Sigmoid colon (tissue), 7 donors: ENCODE measurements at places on chromosomes 7 and 10. TPM values are rescaled to one million over a fixed set of nuclear protein-coding genes. Genes with fewer than 3 reads are reported as not detected.

CNPY1 gene
- not detected for total RNA-seq

BMS1 gene
- total RNA-seq, result 12.2 TPM

ANKRD61 gene
- total RNA-seq, result not detected

AKR1B15 gene
- not detected for total RNA-seq

PRF1 gene
- 1.4 TPM for total RNA-seq

COBL gene
- total RNA-seq, result 10.0 TPM

- DNase-seq, result peak; percentile 90
These were observed 174.4 kb upstream of the LYZL2 start for GRCh38 chr10:30803892-30804322.

DNA sequence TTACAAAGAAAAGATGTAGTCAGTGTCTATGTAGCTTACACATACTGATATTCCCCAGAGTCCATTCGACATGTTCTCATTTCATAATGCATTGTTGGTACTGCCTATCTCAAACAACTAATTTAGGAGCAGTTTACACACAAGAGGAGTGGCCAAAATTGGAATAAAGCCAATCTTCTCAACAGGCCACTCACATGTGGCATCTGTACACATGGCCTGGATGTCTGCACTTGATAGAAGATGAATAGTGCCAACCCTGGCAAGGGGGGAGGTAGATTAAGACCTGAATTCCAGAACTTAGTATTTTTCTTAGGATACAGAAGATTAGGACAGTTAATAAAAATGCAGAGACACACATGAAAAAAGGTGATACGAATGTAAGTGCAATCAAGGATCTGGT is 125.3 kb upstream of the STARD3NL start:
- DNase-seq, result no peak

DNA sequence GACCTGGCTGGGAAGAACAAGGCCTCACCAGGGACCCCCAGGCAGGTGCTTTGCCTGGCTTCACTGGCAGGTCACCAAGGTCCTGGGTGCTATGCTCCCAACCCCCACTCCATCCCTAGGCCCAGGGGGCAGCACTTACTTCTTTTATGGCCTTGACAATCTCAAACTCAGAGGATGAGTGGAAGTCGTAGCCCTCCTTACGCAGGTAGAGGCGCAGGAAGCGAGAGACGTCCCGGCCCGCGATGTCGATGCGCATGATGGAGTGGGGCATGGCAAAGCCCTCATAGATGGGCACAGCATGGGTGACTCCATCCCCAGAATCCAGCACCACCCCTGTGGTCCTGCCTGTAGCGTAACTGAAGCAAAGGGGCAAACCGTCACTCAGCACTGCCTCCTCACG is 18.5 kb downstream of the ACTR1A start:
- no peak for DNase-seq

GRCh38 chr10:49484486-49485235 is 54.3 kb downstream of the ERCC6 start:
- DNase-seq, result no peak

DNA sequence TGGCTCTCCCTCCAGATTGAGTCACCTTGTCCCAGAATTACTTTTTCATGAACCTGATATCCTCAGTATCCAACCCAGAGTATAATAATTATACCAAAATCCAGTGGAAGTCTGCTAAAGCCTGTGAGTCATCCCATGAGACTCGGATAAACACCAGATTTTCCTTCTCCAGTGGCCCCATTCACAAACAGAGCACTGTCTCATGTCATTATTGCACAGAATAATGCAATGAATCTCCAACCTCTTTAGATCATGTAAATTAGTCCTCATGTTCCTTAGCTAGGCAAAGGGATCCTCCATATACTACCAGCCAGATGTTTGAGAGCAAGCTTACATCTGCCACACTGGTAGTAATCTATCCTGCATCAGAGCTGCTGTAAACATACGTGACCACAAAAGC is 89.0 kb downstream of the AMPH start:
- no peak for DNase-seq

GRCh38 chr7:110891197-110891596 is 199.7 kb upstream of the LRRN3 start:
- DNase-seq, result no peak

DNA sequence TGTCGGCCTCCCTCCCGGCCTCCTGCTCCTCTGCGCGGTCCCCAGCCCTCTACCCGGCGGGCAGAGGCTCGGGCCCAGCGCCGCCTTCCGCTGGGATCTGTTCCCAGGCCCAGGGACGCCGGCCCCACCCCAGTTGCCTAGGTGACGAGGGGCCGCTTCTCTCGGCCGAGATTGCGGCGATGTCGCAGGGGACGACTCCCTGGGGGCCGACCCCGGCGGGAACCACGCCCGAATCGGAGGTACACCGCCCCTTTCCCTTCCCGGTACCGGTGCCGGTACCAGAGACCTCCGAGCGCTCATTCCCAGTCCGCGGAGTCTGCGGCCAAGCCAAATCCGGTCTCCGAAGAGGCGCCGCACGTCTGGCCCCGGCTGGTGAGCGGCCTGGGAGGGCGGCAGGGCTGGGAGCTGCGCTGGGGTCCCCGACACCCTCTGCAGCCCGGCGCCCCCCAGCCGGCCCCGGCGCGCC is at the start of gene CABCOCO1:
Gene CABCOCO1, plus strand, starts transcription at position 136 of the 466 bp plus-strand sequence. Its CDS starts 44 bp downstream, at position 180.
- peak; percentile 83 for DNase-seq

DNA sequence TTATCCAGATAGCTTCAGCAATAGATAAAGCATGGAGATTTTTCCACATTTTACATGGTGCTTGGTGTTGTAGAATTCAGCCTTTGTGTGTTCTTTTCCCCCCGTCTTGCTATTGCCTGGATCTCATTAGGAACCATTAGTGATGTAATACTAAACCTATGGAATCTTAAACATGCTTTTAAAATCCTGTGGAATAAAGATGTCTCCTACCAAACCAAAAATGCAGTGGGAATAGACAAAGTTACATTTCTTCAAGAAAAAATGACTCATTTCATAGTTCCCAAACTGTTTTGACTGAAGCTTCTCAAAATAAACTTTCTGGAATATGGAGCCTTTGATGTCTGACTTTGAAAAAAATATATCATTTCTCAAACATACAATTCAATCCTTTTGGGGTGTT is 44.0 kb downstream of the CALD1 start:
- no peak for DNase-seq

DNA sequence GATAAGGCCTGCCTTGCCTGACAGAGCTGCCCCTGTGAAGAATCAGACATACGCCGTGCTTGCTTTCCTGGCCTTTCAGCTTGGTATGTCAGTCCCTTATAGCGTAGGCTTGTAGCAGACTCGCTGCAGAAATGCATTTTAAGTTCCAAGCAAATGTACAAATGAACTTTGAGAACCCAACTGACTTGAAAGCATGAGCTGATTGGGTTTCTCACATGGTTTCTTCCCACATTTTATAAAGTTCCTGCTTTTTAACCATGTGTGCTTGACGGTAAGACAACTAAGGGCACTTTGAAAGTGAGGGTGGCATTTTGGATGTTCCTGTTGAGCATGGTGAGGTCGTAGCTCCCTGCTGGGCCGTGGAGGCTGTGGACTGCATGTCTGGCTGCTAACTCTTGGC is 62.6 kb downstream of the CCNY start:
- no peak for DNase-seq

GRCh38 chr10:67663449-67664087 is 32.4 kb downstream of the CTNNA3 start:
- no peak for DNase-seq

GRCh38 chr7:140650367-140650766 is 9.8 kb upstream of the DENND2A start:
- peak; percentile 29 for DNase-seq
